CD4-positive, alpha-beta T cell treated with Interleukin-21 for 1 hour (primary cell): ENCODE measurements at places on chromosomes 5 and 9.

DNA sequence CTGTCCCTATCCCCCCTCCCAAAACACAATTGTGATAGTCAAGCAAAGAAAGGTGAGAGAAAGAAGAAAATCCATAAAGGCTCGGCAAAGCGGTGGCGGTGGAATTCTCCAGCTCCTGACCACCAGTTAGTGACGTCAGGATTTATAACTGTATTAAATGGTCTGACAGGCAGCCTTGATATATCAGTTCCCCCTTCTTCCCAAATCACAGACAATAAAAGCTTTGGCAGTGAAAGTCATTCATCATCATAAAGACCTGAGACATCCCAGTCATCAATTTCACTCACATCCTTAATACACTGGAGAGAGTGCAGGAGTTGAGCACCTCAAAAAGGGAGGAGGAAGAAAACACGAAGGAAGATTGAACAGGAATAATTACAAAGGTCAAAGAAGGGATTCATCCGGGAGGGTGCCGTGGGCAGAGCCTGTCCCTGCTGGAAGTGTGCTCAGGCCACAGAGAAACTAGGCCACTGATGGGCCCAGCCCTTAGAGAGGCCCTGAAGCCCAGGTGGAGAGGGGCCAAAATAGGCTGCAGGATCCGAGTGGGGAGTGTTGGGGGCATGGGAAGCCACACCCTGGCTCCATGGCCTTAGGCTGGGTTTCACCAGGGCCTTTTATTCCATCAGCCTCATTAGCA, 131.9 kb downstream of the PAX5 start:
- DNase-seq, result no peak

- no peak for DNase-seq
Measured at GRCh38 chr5:58724992-58725391, 142.1 kb downstream of the RAB3C start.

DNA sequence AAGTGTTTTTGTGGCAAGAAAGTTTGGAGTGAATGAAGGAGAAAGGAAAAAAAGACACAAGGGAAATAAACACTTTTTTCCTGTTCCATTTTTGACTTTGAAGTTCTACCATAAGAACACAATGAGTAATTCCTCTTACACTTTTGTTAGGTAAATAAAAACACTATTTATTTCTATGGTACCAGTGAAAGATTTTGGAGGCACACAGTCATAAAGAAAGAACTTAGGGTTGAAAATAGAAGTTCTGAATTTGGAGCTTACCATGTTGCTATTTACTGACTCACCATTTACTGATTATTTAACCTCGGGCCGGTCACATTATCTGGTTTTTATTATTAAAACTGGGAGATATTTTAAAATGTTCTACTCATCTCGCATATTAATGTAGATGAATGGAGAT, 367.8 kb downstream of the TLE1 start:
- no peak for DNase-seq

DNA sequence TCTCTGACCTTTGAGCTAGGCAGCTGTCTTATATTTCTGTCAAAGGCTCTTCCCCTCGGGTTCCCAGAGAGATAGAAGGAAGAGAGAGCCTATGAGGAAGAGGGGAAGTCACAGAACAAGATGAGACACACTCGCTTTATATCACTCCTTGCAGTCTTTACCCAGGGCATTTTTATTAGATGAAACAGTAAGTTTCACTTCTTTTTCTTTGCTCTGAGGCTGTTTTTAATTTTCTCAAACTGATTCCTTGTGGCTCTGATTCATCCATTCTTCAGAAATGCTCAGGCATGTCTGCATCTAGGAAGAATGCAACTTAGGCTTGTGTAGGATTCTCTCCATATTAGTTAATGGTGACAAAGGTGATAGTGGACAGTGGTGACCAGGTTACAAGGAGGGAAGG, 132.9 kb upstream of the CHD1 start:
- DNase-seq, result no peak

GRCh38 chr9:114374936-114375335, 12.8 kb downstream of the AKNA start:
- DNase-seq, result no peak
